ENCODE measurements at places on chromosomes 13 and 19.

GRCh38 chr19:1322198-1322981 is 36.7 kb downstream of the EFNA2 start:
- no peak for DNase-seq

GRCh38 chr13:70027551-70027950 is 80.1 kb upstream of the ATXN8OS start:
- DNase-seq, result no peak

DNA sequence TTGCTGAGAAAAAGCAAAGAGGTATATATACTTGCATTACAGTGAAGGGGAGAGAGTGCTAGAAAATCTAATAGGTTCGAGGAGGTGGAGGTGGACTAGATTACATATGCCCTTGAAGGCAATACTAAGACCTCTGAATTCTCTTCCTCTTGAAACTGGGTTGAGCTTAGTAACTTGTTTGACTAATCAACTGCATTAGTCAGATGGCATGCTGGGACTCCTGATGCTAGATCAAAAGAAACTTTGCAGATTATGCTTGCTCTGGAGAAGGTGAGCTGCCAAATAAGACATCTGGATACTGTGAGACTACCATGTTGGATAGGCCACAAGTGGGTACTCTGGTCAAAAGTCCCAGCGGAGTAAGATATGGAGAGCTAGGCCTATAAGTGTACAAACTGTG is 331.3 kb downstream of the KLF5 start:
- DNase-seq, result no peak

GRCh38 chr19:1828279-1829238 is 16.5 kb upstream of the ATP8B3 start:
- no peak for DNase-seq

DNA sequence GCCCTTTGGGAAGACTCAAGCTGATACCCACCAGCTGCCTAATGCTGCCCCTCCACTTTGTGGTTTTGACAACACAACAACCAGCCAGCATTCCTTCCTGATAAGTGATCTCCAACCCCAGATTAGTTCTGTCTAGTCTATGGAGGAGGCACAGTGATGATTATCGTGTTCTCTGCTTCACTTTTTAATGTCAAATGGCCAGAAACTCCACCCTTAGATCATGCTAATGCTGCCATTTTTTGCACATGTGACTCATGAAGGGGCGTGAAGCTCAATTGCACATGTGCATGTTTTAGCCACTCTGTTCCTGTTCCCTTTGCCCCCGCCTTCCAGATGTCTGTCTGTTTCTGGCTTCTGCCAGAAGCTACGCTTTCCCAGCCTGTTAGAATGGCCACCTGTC is 199.8 kb downstream of the COG6 start:
- no peak for DNase-seq

- DNase-seq, result no peak
Measured at GRCh38 chr19:5951338-5951861, 26.5 kb downstream of the RANBP3 start.

- peak; percentile 39 for DNase-seq
Measured at GRCh38 chr19:35090506-35091214, 25.0 kb upstream of the FXYD3 start.

- no peak for DNase-seq
Measured at GRCh38 chr13:76720821-76721220, 165.4 kb downstream of the KCTD12 start.

- no peak for DNase-seq
Measured at GRCh38 chr13:114108894-114109293, 23.5 kb downstream of the RASA3 start.

GRCh38 chr13:43865892-43866291 is 13.6 kb downstream of the CCDC122 start:
- DNase-seq, result no peak

DNA sequence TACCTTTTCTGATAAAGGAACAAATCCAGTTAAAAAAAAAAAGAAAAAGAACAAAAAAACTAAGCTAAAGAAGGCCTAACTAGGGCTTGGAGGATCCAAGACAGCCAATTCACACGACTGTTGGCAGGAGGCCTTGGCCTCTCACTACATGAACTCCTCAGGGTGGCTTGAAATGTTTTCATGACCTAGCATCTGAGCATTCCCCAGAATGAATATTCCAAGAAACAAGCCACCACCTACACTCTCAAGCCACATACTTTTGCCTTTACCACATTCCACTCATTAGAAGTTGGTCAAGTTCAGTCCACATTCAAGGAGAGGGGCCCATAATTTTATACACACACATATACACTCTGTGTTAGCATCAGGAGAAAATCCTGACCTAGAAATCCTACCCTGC is 97.6 kb upstream of the SIAH3 start:
- DNase-seq, result no peak

- no peak for DNase-seq
Measured at GRCh38 chr13:98549006-98549727, 27.7 kb downstream of the STK24 start.

DNA sequence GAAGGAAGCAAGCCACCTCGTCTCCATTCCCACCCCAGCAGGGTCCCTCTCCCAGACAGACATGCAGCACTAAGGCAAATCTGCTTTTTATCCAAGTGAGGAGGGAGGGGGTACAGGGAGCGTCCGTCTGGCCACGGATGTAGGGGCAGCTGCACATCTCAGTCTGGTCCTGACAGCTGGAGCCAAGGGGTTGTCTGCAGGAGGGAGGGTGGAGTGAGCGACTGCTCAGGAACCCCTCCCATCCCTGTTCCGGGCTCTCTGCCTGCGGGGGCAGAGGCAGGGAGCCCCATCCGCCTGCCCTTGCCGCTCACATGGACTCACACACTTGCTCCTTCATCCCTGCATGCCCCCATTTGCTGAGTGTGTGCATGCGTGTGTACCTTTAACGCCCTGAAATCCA is 2.5 kb downstream of the TMEM190 start:
- DNase-seq, result no peak

DNA sequence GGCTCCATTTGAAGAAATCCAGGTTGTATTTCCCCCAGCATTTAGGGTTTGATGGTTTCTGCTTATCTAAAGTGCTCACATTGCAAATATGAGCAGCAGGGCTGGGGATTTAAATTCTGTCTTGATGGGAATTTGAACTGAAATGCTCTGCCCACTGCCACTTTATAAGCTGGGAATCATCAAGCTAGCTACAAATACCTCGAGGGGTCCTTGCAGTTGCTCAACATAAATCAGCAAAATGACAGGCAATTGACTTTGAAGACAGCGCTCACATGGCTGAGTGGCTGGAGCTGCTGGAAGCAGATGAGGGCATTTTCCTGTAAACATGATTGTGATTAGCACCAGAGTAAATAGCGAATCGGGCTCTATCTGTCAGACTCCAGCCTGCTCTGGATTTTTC is 39.4 kb upstream of the MEDAG start:
- peak; percentile 9 for DNase-seq

DNA sequence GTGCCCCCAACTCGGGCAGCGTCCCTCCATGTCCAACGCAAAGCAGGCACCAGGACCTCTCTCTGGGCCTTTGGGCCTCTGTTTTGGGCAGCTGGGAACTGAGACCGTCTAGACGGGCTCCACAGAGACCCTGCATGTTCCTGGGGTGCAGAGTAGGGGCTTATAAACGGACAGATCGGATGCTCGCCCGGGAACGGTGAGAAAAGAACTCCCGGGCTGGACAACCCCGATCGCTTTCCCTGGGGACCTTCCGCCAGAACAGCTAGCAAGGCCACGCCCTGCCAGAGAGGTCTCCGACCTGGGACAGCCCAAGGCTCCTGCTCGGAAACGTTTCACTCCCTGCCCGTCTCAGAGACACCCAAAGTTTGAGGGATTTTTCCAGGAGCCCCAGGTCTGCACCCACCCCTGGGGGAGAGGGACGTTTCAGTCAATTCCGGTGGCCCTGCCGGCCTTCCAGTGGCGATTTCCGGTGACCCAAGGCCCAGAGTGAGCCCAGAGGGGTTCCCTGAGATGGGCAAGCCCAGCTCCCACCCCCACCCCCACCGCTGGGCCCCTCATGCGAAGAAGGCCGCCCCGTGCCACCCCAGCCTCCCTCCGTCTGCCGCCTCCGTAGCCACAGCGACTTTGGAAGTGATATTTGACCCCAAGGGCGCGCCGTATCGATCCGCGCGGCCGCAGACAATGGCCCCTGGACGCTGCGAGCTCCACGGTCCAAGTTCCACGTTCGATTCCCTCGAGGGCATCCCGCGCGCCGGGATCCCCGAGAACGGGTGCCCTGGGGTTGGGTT is 1.7 kb downstream of the NR2F6 start:
- DNase-seq, result no peak

DNA sequence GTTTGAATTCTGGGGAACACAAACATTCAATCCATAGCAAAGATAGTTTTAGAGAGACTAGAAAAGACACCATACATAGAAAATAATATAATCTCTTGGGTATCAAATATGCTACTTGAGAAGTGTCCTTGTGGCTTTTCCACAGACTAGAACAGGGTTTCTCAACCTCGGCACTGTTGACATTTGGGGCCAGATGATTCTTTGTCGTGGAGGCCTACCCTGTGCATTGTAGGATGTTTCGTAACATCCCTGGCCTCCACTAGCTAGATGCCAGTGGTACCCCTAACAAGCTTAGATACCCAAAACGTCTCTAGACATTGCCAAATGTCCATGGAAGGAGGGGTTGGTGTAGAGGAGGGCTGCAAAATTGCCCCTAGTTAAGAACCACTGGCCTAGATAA is 2.2 kb upstream of the ESD start:
- no peak for DNase-seq

- no peak for DNase-seq
Measured at GRCh38 chr13:77860507-77860981, 58.1 kb downstream of the EDNRB start.

GRCh38 chr13:27353708-27354107 is 70.7 kb upstream of the GTF3A start:
- DNase-seq, result no peak

DNA sequence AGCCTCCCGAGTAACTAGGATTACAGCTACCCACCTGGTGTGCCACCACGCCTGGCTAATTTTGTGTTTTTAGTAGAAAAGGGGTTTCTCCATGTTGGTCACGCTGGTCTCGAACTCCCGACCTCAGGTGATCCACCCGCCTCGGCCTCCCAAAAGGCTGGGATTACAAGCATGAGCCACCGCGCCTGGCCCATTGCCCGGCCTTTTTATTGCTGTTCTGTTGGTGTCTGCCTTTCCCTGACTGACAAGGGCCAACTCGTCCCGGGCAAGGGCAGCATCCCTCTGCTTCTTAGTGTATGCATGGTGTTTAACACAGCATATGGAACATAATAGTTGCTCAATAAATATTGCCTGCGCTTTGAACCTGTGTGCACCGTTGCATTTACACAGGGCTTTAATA is 6.2 kb upstream of the RETN start:
- no peak for DNase-seq

DNA sequence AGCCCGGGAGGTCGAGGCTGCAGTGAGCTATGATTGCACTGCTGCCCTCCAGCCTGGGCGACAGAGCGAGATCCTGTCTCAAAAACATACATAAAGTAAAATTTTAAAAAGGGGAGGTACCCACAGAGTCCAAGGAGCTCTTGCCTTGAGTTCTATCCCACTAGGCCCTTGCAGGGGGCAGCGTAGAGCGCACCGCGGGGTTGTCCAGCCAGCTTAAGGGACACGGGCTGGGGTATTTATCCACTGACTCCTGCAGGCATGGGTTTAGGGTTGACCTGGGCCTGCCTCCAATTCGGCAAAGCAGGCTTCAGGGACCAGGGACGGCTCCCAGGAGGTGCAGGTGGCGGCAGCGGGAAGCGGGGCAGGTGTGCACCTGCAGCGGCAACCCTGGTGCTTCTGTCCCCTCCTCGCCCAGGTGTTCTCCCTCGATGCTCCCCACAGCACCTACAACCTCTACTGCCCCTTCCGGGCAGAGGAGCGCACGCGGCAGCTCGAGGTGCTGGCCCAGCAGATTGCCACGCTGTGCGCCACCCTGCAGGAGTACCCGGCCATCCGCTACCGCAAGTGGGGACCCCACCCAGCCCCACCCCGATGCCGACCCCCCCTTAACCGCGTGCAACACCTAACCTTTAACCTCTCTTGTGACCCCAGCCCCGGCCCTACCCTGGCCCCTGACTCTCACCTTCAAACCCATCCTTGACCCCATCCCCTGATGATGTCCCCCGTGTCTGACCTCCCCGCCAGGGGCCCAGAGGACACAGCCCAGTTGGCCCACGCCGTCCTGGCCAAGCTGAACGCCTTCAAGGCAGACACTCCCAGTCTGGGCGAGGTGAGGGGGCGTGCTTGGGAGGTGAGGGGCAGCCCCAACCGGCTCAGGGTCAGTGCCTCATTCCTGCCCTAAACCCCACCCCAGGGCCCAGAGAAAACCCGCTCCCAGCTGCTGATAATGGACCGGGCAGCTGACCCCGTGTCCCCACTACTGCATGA is 4.7 kb downstream of the STXBP2 start:
- DNase-seq, result no peak

DNA sequence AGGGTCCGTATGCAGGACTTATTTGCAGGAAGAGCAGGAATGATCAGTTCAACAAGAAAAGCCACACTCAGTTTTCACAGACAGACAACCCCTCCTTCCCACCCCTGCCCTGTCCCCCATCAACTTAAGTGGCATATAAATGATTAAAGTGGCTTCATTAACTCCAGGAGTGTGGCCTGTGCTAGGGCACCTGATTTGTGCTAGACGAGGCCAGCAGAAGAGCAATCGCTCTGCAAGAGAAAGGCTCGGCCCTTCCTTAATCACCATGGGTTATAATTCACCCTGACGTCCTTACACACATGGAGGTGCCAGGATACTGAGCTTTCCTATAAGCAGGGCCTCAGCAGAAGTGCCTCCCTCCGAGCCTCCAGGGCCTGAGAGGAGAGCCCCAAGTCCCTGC is 14.6 kb downstream of the C19orf12 start:
- DNase-seq, result no peak

DNA sequence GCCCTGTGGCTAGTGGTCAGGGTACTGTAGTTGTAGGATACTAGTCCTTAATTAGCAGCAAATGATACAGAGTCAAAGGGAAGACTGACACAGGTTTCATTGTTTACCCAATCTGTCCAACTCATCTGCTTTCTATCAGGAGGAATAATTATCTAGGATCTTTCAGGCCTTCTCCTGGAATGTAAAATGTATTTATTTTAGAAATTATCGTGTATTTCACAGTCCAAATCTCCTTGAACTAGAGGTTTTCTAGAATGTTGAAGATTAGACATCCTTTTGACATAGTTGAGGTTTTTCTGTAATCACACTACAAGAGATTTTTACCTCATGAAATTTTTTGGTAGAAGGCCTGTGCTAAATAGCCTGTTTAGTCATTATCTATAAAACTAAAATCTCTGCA is 1694.8 kb upstream of the PCDH20 start:
- no peak for DNase-seq

DNA sequence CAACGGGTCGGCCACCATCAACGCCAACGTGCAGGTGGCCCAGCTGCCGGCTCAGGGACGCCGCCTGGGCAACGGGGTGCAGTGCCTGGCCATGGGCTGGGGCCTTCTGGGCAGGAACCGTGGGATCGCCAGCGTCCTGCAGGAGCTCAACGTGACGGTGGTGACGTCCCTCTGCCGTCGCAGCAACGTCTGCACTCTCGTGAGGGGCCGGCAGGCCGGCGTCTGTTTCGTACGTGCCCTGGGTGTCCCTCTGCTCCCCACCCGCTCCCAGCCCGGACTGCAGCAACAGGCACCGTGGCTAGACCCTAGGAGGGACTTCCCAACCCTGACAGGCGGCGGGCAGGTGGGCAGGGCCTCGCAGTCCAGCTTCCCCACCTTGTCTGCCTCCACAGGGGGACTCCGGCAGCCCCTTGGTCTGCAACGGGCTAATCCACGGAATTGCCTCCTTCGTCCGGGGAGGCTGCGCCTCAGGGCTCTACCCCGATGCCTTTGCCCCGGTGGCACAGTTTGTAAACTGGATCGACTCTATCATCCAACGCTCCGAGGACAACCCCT is 3.5 kb downstream of the ELANE start:
- no peak for DNase-seq

Measured in NCI-H1105 treated with DMSO at 0.1 percent for 48 hours (cell line).